Mesothelial cell of epicardium (in vitro differentiated cells): ENCODE measurements at places on chromosomes 1 and 21. TPM values are rescaled to one million over a fixed set of nuclear protein-coding genes. Genes with fewer than 3 reads are reported as not detected.

The C1orf116 gene
- total RNA-seq: 0.44 to 0.67 TPM (median 0.57 TPM) in 3 replicates

- DNase-seq: no peak
Observed at GRCh38 chr1:11453742-11454491, 25.0 kb upstream of the DISP3 start.

The SH2D2A gene
- total RNA-seq: 0.58 to 2.1 TPM (median 0.89 TPM) in 3 replicates

DNA sequence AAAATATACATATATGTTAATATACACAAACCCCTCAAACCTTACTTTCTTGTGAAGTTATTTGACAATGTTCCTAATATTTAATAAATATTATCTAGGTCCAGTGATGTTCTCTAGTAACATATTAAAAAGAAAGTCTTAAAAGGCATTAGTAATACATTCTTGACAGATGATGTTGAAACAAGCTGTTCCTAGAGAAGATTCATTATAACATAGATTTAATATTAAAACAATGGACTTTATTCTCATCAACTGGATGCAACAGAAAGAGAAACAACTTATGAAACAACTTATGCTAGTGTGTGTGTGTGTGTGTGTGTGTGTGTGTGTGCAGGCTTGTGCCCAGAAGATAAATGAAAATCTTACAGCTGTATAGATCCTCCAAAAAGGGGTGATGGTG is 68.5 kb upstream of the PLXNA2 start:
- no peak for DNase-seq

The HCRTR1 gene
- total RNA-seq: 0.71 to 1.1 TPM (median 0.98 TPM) in 3 replicates

The NEXN gene
- 6.9 to 8.2 TPM (median 7.0 TPM) in 3 replicates for total RNA-seq

GRCh38 chr1:6454856-6455751 is 10.9 kb downstream of the TNFRSF25 start:
- no peak for DNase-seq

The CSF3R gene
- total RNA-seq: 2.5 to 4.0 TPM (median 2.8 TPM) in 3 replicates

The PCAT6 gene
- 9.9 to 10.6 TPM (median 9.9 TPM) in 3 replicates for total RNA-seq
